ENCODE measurements at places on chromosomes 6 and 20.

- DNase-seq: no peak
Observed at GRCh38 chr6:54206510-54206909, 95.3 kb downstream of the MLIP start.

GRCh38 chr6:13762611-13763441 is 51.2 kb upstream of the RANBP9 start:
- DNase-seq: no peak

- no peak for DNase-seq
Observed at GRCh38 chr20:42985628-42986027, 204.1 kb downstream of the PTPRT start.

GRCh38 chr6:4625557-4625956 is 150.6 kb upstream of the CDYL start:
- no peak for DNase-seq

GRCh38 chr6:29793036-29793356 is 34.6 kb upstream of the HLA-G start:
- no peak for DNase-seq

Measured in T-helper 17 cell (primary cell).